Stimulated activated CD4-positive, alpha-beta T cell treated with anti-CD3 and anti-CD28 coated beads, Interleukin-1b, Interleukin-23, amount 100 ng/mL, for 4 hours (primary cell): ENCODE measurements at places on chromosomes 6 and 20.

GRCh38 chr6:84508334-84508733 lies 256.1 kb downstream of the TBX18 start:
- no peak for DNase-seq

DNA sequence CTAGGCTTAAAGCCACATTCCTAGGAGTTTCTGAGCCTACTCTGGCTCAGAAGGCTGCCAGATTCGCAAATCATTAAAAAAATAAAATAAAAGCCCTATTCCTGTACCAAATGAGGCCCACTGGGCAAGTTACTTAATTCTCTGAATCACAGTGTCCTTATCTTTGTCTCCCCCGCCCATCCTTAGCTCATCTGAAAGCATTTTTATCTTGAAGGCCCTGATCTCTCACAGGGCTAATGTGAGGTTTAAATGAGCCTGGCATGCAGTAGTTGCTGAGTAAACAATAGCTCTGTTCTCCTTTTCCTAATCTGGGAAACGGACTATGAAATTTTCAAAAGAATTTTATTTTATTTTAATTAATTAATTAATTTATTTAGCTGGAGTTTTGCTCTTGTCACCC lies 2.1 kb upstream of the ZBTB12 start:
- no peak for DNase-seq

- DNase-seq, result no peak
These were observed 54.8 kb downstream of the PLG start for GRCh38 chr6:160756871-160757270.

DNA sequence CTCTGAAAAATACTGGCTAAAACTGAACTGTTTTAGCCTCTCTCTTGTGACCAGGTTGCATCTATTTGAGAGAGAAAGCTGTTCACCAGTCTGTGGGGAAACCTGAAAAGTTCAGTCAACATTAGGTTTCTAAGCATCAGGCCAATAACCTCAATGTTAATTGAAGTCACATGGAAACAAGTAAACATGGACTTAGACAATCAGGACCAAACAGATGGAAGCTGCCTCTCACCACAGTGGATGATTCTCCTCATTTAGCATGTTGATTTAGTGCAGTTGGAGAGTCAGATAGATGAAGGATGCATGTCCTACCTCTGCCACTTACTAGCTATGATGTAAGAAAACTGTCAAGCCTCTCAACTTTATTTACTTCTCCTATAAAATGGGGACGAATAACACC lies 18.2 kb downstream of the SCGN start:
- no peak for DNase-seq

DNA sequence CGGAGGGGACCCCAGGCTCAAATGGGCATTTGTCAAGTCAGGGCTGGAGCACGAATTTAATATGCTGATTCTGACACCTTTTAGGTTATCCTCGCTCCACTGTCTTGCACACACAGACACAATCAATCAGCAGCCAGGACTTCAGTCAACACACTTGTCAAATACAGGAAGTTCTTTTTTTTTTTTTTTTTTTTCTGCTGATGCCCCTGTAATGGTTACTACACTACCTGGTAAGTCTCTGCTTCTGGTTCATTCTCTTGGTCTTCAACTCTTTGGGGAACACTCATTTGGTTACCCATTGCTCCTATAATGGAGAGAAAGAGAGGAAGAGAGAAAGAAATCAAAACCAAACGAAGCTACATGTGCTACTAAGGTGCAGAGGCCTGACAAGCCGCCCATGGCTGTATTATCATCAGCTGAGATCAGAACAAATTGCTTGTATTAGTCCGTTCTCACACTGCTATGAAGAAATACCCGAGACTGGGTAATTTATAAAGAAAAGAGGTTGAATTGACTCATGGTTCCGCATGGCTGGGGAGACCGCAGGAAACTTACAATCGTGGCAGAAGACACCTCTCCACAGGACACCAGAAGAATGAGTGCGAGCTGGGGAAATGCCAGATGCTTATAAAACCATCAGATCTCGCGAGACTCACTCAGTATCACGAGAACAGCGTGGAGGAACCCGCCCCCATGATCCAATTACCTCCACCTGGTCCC lies 11.8 kb downstream of the BCAS1 start:
- DNase-seq, result no peak

DNA sequence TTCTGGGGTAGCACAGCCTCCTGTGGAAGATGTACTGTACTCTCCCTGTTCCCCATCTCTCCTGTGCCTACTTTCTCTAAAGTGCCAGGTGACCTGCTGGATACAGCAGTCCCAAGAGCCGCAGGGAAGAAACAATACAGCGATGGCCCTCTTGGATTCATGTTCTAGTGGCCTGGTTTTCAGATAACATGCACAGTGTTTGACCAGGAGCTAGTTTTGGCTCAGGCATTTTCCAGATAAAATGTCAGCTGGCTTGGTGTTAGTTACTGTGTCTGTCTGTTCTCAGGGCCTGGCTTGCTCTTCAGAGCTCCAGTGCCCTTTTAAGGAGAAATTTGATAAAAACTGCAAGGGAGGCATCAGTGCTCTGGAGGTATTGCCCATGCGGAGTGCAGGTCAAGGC lies 41.3 kb downstream of the GABRR2 start:
- no peak for DNase-seq

DNA sequence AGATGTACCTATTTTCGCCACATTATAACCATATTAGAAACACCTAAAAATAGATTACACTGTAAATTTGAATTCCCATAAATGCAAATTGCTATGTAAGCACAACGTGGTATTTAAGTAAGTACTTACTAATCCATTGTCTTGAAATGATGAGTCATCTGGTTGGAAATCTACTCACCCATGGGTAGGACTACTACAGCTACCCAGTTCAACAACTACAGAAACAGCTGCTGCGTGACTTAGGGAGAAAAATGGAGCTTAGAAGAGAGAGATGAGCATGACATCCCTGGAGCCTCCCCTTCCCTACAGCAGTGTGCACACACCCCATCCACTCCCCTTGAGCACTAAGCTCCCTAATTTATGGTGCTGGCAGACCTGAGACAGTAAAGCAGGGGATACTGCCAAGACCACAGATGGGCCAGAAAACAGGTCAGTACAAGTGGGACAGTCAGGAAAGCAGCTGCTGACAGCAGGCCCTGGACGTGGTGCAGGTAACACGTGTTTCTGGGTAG lies 26.9 kb downstream of the RRAGD start:
- no peak for DNase-seq

DNA sequence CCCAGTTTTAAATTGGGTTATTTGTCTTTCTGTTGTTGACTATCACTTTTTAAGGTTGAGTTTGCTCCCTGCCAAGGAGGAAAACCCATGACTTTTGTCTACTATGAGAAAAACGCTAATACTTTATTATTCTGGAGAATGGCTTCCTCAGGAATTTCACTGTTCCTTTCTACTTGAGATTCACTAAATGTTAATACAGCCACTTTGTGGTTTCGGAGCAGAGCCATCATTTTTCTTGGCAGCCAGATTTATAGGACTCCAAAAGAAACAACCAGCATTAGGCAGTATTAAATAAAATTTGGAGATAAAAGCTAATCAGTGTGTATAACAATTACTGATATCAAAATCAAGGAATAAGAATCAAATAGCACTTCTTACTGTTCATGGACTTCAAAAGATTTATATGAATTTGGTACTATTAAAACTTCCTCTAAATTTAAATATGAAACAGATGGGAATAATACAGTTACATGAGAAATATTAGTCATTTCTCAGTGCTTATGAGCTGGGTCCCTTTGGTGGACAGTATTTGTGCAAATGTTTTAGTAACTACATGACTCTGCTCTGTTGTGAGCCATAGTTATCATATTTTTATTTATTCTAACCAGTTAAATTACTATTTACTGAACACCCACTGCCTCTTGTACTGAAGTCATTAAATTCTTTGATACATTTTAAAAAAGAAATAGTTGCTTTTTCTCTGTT lies 64.1 kb upstream of the FBXO30 start:
- no peak for DNase-seq
